ENCODE measurements at places on chromosomes 5 and 9.
A peak's percentile ranks its signal among the peaks of the same experiment; 100 is the strongest.

- no peak for DNase-seq
These were observed 18.4 kb downstream of the NUDT2 start for GRCh38 chr9:34347800-34348158.

DNA sequence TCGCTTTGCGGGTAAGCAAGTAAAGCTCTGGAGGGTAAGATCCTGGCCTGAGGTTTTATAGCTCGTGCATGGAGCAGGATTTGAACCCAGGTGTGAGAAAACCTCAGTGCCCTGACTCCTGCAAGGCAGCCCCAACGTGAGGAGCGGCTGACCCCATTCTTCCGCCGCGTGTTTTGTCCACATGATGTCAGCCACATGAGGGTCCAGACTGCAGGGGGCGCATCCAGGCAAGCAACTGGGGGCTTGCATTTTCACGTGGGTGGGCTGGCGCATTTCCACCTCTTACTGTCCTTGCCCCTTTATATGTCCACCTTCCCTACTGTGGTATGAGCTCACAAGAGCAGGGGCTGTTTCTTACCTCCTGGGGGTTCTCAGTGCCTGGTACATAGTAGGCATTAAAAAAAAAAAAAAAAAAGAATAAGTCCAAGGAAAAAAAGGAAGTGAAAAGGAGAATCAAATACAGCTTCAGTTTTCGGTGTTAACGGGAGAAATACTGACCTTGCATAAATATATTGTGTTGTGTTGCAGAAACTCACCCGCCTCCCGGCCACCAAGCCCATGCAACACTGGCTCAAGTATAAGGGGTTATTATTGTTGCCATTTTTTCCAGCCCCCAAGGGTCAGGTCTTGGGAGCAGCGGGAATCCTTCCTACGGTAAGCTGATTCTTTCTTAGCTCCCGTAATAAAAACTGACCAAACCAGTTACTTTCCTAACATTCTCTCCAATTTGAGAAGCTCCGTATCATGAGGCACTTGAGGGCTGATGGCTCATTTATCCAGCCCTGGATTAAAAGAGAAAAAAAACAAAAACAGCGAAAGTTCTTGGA, 15.0 kb downstream of the TLX3 start:
- no peak for DNase-seq

GRCh38 chr5:135039271-135040033, 5.4 kb upstream of the PITX1 start:
- DNase-seq = no peak

DNA sequence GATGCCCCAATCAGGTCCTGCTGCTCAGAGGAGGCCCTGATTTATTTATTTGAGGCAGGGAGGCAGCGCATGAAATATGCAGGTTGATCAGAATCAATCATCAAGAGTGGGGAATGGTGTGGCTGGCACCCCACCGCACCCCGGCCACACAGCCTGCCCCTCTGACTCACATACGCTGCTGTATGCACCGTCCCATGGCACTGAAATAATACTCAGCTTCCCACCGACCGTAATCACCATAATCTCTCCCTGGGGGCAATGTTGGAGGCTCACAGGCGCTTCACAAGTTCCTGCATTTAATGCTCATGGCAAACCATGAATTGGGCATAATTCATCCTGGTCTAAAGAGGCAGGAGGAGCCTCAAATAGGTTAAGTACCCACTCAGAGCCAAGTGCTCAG, 141.2 kb upstream of the TBC1D2 start:
- no peak for DNase-seq

- no peak for DNase-seq
These were observed 612.9 kb downstream of the BNC2 start for GRCh38 chr9:16257604-16258003.

DNA sequence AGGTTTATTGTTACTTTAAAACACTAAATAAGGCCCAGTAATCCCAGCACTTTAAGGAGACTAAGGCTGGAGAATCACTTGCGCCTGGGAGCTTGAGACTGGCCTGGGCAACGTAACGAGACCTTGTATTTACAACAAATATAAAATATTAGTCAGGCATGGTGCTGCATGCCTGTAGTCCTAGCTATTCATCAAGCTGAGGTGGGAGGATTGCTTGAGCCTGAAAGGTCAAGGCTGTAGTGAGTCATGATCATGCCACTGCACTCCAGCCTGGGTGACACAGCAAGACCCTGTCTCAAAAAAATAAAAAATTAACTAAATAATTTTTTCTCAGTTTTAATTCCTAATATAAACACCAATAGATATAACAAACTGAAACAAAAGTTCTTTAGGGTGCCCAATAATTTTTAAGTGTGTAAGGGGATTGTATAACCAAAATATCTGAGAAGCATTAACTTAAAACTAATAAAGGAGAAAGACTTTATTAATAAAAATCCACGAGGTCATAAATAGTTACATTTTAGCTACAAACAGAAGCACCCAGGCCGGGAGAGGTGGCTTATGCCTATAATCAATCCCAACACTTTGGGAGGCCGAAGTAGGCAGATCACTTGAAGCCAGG, 32.7 kb downstream of the FAM13B start:
- DNase-seq = no peak

GRCh38 chr9:87673446-87674120, 52.3 kb upstream of the CTSL start:
- DNase-seq = peak; percentile 61

DNA sequence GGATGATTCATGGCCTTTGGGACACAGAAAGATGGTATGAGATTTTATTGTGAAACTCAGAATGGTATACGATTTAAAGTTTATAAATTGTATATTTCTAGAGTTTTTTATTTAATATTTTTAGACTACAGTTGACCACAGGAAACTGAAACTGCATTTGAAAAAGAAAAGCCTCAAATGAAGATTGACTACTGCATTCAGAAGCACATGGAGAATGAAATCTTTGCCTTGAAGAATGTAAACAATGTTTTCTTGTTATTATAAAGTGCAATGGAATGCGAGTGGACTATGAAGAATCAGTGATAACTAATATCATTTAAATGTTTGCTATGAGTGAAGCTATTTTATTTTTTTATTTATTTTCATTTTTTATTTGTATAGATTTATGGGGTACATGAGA, 169.1 kb upstream of the CDH18 start:
- no peak for DNase-seq

DNA sequence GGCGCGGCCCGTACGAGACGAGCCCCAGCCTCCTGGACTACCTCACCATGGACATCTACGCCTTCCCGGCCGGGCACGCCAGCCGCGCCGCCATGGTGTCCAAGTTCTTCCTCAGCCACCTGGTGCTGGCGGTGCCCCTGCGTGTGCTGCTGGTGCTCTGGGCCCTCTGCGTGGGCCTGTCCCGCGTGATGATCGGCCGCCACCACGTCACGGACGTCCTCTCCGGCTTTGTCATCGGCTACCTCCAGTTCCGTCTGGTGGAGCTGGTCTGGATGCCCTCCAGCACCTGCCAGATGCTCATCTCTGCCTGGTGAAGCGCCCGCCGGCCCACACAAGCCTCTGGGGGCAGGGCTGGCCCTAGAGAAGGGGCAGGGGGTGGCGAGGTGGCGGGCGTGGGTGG, 18.5 kb downstream of the PLPP7 start:
- DNase-seq = no peak

- DNase-seq = no peak
These were observed 71.5 kb downstream of the DAP start for GRCh38 chr5:10689391-10690081.

DNA sequence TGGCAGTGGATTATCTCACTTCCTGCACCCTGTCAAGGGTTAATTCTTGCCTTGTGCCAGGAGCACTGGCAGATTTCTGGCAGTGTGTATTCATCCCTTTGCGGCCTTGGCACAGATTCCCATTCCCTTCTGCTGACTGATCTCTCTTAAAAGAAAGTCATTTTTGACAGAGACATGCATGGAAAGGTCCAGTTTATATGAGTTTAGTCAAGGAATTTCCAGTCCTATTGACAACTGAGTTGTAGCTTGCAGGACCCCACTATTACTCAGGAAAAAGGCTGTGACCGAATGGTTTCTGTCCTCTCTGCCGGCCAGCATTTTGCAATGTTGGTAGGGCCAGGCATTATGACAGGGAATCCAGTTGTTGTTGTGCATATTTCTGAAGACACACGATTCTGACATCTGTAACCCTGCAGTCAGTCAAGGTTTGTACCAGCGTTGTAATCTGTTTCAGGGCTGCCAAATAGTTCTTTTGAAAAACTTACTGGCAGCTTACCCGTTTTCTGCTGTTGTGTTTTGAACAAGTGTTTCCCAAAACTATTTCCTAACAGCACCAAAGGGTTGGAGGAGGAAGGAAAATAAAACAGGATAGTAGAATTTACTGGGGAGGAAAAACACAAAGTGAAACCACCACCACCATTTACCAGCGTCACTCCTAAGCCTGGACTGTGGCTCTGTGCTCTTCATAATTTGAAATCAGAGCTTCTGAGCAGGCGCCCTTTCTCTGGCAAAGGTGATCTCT, 243.4 kb upstream of the KLF4 start:
- DNase-seq = no peak

DNA sequence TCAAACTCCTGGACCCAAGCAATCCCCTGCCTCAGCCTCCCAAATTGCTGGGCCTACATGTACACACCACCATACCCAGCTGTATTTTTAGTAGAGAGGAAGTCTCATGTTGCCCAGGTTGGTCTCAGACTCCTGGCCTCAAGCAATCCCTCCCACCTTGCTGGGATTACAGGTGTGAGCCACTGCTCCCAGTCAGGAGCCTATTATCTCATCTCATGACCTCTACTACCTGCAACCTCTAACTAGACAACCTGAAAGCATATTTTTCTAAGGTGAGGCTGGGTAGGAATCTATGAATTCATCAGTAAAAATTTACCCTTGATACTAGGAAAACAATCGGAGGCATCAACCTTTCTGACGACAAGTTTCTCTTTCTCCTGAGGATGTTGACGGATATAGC, 10.0 kb downstream of the FAM13B start:
- DNase-seq = no peak

DNA sequence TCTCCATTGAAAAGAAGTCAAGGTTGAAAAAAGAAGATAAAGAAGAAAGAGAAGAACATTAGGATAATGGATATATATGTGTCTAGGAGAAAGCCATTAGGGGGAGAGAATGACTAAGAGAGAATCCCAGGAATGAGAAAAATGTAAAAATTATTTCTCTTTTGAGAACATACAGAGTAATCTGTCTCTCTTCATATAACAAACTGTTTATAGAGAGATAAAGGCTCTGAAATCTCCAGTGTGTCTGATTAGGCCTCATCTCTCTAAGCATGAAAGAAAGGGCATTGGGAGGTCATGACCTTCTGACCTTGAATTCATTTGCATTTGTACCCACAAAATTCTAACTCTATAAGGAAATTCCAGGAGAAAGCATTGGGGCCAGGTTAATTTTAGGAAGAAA, 3.5 kb upstream of the MPDZ start:
- no peak for DNase-seq

GRCh38 chr9:124008303-124008693, 3.3 kb upstream of the LHX2 start:
- no peak for DNase-seq

- no peak for DNase-seq
These were observed 54.2 kb downstream of the SLC27A6 start for GRCh38 chr5:129019401-129019908.

DNA sequence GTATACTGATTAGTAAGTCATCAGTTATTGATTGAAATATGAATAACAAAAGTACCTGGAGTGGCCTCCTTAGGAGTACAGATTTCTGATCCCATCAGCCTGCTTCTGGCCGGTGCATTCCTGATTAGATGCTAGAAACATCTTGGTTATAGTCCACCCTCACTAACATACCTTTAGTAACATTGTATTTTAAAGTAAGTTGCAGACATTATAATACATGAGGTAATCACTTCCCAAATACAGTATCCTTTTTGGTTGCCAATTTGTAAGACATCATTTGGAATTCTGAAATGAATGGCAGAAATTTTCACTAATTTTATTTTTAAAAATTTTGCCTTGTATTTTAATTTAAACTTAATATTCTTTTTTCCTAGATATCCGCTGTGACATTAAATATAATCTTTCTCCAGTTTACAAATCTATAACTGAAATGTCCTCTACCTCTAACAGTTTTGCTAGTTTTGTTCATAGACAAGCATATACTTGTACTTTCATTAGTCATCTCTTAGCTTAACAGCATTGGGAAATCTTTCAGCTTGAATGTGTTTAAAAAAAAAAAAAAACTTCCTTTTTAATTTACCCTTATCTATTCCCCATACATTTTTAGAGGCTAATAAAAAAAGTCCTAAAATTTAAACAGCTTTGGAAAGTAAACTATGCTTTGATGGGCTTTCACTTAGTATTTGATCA, 178.9 kb downstream of the XRCC4 start:
- DNase-seq = no peak

- DNase-seq = no peak
These were observed 30.0 kb upstream of the GPR21 start for GRCh38 chr9:123003466-123003865.

DNA sequence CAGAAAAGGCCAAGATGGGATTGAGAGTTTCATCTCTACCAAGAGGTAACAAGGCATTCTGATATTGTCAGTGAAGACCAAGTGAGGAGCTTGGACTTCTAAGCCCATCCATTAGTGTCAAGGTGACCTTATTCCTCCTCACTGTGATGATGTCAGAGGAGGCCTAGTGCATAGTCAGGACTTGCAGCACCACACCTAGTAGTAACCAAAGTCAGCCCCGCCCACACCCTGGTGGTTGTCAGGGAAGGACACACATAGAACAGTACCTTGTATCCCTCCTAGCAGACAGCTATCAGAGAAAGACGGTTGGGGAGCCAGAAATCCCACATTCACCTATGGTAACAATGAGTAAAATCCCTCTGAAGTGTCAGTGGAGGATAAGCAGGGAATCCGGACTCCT, 111.7 kb downstream of the AP3B1 start:
- DNase-seq = no peak

DNA sequence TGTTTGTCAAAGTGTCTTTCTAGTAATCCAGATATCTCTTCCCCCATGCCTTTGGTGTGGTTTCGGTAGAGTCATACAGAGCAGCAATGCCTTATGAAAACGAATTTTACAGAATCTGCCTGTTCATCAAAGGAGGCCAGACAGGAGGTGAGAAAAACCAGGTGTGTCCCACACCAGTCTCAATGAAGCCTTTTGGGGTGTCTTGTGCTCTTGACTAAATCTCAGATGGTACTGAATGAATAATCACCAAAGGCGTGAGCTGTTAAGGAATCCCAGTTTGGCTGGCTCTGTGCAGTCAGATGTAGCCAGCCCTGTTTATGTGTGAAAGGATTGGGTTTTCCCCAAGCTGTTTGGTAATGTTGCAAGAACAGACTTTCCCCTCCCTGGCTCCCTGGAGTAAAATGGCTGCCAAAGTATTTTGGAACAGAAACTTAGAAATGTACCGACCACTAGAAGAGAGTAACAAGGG, 70.8 kb upstream of the CDKN2B start:
- DNase-seq = no peak

DNA sequence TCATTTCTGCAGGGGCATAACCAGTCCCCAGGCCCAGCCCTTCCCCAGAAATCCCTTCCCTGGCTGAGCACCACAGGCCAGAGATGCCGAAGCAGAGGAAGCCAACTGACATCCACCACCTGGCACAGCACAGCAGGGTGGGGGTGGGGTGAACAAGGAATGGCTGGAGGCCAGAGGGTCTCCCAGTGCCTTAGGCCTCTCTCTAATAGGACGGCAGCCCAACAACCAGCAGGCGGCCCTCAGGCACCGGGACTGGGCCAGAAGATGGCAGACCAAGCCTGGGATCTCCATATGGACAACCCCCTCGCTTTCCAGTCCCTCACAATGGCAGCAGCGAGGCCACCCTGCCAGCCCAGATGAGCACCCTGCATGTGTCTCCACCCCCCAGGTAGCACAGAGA, 13.2 kb downstream of the PDLIM4 start:
- DNase-seq = no peak
